ENCODE measurements at places on chromosomes 1 and 21.

DNA sequence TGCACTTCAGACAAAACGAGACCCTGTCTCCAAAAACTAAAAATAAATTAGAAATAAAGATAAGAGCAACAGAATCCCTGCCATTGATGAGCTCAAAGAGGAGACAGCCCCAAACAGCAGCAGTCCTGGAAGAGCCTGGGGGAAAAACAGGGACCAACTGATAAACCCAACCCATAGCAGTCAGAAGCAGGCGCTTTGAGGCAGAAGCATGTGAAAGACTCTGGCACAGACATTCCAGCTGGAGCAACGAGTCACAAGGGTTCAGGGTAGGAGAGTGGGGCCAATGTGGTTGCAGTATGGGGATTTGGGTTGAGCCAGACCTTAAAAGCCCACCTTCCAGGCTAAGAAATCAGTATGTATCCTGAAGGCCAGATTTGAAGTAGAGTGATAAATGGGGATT lies 78.5 kb downstream of the MPZL1 start:
- no peak for DNase-seq

DNA sequence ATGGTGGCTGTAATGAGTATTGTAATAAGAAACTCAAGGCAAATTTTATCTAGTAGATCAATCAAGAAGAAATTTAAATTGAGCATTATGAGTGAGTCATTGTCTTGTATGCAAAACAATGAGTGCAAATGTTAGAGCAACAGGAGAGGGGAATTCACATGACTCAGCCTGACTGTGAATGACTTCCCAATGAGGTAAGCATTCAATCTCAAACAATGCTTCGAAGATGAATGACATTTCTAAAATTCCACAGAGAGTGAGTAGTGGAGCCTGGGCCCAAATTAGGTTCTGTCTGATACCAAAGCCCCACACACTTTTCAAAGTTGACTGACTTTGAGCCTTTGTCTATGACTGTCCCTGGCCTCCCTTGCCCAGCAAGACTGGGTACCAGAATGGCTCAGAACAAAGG lies 738.0 kb downstream of the PTPRU start:
- no peak for DNase-seq

- DNase-seq: no peak
Observed at GRCh38 chr1:235866205-235866912, at the start of gene LYST. Gene LYST, minus strand, starts transcription at chr1:235866906. Its CDS starts 36,489 bp downstream, at chr1:235830417.

DNA sequence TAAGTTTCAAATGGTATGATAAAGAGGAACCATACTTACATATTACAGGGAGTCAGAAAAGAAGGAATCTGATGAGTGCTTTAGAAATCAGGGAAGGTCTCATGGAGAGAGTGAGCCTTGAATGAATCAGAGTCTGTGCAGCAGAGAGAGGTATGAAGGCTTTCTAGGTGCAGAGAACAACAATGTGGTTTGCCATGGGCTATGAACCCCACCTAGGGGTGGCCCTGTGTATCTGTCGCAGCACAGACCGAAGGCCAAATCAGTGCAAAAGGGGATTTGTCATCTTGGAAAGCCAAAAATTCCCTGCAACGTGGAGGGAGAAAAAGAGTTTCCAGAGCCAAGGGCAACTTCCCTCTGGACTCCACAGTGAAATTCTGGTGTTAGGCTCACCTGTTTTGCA lies 3.5 kb downstream of the PAPPA2 start:
- no peak for DNase-seq

DNA sequence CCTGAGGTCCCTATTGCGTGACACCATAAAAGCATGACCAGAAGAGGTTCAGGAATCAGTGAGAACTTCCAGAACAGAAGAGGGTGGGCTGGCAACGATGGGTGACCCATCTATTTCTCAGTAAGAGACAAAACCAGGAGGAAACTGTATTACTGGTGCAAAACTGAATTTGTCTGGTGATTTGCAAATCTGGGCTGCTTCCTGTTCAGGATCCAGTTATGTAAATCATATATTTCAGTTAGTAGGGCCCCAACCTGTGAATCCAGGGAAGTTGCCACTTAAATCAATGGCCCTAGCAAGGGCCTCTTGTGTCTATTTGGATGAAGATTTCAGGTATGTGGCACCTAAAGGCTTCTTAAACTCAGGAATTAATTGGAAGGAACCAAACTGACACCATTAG lies 23.1 kb upstream of the SMAP2 start:
- DNase-seq: no peak

DNA sequence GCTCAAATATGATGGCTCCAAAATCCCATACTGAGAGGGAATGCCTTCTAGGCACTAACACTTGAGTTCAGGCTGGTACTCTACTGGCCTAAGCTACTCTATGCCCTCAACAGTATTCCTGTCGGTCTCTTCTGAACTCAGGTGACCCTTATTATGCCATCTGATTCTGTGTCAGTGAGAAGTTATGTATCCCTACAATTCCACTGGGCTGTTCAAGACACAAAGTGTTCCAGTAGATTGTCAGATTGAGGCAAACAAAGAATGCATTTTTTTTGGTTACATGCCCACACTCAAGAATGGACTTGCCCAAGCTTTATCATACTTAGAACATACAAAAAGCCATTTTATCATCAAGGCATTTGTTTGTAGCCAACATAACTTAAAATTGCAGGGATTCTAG lies 553.8 kb upstream of the PRMT6 start:
- DNase-seq: no peak

DNA sequence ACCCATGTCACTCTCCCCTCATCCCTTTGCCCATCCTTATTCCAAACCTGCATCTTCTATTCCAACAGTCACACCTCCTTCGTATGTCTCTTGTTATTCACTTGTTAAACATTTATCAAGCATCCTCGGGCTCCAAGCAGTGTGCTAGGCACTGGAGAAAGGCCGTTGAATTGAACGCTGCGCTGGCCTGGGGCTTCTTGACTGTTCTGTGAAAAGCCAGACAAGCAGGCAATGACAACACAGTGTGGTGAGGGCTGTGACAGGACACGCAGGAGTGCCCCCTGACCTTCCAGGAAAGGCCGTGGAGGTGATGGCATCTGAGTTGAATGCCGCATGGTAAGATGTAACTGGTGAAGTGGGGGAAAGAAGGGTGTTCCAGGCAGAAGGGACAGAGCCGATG lies 19.2 kb downstream of the ETV3 start:
- no peak for DNase-seq

- DNase-seq: peak; percentile 17
Observed at GRCh38 chr21:38355992-38356781, 99.4 kb downstream of the KCNJ15 start.

DNA sequence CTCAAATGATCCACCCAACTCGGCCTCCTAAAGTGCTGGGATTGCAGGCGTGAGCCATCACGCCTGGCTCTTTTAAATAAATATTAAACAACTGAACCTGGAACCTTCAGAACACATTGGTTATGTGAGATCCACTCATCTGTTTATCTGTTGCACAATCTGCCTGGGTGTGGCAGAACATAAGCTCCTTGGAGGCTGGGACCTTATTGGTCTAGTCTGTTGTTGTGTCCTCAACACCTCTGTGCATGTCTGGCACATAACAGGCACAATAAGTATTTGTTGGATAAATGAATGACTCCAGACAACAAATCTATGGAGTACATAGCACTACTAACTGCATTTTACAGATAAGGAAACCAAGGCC lies 4.1 kb upstream of the NBL1 start:
- DNase-seq: no peak

DNA sequence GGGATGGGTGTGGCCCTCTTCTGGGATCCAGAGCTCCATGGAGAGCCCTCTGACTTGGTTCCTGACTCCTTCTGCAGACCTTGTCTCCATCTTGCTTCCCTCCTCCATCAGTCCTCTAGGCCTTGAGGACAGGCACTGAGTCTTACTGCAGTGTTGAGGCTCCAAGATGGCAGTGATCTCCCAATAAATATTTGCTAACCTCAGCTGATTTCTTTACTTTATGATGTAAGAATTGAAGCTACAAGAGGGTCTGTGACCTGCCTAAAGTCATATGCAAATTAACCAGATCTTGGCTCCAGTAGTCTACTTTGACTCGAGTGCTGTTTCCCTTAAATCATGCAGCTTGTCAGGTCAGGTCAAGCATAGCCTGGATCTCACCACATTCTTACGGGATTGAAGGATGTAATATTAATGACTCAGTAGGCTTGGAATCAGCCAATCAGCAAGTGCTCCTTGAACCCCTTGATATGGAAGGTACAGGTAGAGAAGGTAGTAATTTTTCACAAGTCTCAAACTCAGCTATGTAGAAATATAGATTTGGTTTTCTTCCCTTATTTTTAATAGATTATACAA lies 93.0 kb downstream of the CLIC6 start:
- no peak for DNase-seq

DNA sequence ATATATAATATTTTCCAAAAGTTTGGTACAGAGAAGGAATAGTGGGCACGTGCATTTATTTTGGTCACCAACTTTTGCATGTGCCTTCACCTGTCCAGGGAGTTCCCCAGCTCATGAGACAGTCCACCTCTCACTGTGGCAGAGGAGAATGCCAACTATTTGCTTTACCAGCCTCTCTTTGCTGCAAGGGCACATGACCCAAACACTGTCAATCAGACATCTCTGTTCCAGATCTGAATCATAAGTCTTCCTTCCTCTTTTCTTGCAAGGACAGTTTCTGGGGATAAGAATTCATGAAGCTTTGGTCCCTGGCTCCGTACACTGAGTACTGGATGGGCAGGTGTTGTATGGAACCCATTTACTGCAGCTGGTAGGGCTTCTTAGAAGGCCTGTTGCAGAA lies 38.6 kb downstream of the C1orf87 start:
- DNase-seq: no peak

DNA sequence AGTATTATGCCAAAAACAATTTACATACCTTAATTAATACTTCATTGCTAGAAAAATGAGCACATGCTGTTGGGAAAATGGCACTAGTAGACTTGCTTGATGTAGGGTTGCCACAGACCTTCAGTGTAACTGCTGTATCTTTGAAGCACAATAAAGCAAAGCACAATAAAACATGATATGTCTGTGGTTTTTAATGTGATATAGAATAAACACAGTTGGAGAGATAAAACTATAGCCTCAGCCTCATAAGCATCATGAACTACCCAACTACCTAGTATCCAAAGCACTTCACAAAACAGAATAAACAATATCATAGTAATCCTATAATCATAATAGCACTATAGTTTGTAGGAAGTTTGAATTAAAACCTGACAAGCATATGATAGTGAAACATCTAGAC lies 143.5 kb downstream of the SYT14 start:
- DNase-seq: no peak

DNA sequence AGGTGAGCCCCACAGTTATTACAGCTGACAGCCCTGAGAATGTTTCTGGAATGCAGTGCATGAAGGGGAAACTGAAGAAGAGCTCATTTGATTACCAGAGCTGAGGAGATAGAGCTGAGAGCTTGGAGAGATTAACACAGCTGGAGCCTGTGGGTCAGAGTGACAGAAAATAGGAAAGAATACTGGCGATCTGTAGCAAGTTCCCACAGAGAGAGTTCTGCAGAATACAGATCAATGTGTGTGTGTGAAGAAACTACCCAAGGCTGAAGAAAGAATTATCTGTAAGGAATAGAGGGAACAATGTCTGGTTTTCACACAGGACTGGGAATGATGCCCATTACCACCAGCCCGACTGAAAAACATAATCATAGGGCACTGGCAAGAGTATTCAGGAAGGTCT lies 103.6 kb upstream of the SNX7 start:
- no peak for DNase-seq

GRCh38 chr1:156964441-156964840 lies 44.0 kb downstream of the LRRC71 start:
- no peak for DNase-seq

- no peak for DNase-seq
Observed at GRCh38 chr1:43460988-43461693, 7.4 kb upstream of the HYI start.

GRCh38 chr1:203327684-203328457 lies 22.6 kb downstream of the BTG2 start:
- DNase-seq: no peak
